ENCODE measurements at places on chromosomes 3 and 15. TPM values are rescaled to one million over a fixed set of nuclear protein-coding genes. Genes with fewer than 3 reads are reported as not detected.

COL6A5 gene
- not detected for polyA plus RNA-seq

NCEH1 gene
- polyA plus RNA-seq = 12.0 TPM

DNA sequence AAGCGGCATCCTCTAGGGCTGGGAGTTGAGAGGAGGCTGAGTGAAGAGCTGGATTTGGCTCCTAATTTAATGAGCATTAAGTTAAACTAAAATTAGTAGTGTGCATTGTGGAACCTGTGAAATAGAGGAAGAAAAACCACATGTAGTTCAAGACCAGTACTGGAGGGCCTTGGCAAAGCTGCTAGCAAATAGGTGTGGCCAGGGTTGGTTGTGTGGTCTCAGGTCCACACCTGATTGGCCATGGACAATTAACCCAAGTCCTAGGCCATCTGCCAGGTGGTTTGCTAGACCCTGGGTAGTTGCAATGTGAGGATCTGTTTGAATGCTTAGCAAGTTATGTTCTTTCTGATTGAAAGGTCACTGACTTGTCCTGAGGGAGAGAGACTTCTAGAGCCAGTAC, 275.5 kb downstream of the PDCD6IP start:
- no peaks in the 10 kb centered on the region for H3K4me1 ChIP-seq
- no peaks in the 10 kb centered on the region for H3K27me3 ChIP-seq
- H3K36me3 ChIP-seq = no peaks in the 10 kb centered on the region
- no peak for DNase-seq
- no peak overlapping the region for H3K27ac ChIP-seq

CPNE4 gene
- 0.23 TPM for polyA plus RNA-seq

GRCh38 chr15:57685306-57686095, 21.0 kb upstream of the POLR2M start:
- H3K36me3 ChIP-seq = no peaks in the 10 kb centered on the region
- no peak overlapping the region for H3K4me3 ChIP-seq
- no peaks in the 10 kb centered on the region for H3K27me3 ChIP-seq
- H3K4me1 ChIP-seq = peaks cover 24% of the 10 kb centered on the region

ABHD6 gene
- 6.0 TPM for polyA plus RNA-seq

SETD5 gene
- 44.7 TPM for polyA plus RNA-seq

HOMER2 gene
- polyA plus RNA-seq = 0.69 TPM

All from sigmoid colon (tissue), 7 donors.